ENCODE measurements at places on chromosomes 5 and 9.

- DNase-seq, result no peak
These were observed 3.0 kb upstream of the MCIDAS start for GRCh38 chr5:55230086-55230629.

- no peak for DNase-seq
These were observed 3.9 kb downstream of the ACTL7A start for GRCh38 chr9:108866001-108866420.

- peak; percentile 68 for DNase-seq
These were observed 61.8 kb downstream of the CYFIP2 start for GRCh38 chr5:157327771-157328170.

DNA sequence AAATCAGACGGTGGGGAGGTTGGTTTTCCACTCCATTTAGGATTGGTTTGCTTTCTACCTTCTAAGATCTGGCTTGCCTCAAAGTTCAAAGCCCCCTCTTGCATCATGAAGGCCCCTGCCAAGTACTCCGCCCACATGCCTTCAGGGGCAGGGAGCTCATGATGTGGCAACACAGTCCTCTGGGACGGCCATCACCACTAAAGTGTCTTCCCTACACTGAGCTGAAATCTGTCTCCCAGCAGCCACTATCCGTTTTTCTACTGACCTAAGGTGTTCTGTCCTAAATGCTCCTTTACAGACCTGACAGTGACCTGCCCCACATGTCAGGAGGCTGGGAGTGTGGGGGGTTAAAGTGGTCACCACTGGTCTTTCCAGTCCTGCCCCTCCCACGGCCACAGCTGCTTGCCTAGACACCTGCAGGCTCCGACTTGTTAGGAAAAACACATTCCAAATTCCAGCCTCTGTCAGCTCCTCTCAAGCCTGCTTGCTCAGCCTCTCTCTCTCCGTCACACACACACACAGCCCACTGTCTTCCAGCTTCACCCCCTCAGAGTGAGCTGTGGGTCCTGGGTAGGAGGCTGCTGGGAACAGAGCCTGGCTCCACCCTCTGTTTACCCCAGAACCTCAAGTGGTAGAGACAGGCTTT, 44.9 kb downstream of the SHB start:
- no peak for DNase-seq

DNA sequence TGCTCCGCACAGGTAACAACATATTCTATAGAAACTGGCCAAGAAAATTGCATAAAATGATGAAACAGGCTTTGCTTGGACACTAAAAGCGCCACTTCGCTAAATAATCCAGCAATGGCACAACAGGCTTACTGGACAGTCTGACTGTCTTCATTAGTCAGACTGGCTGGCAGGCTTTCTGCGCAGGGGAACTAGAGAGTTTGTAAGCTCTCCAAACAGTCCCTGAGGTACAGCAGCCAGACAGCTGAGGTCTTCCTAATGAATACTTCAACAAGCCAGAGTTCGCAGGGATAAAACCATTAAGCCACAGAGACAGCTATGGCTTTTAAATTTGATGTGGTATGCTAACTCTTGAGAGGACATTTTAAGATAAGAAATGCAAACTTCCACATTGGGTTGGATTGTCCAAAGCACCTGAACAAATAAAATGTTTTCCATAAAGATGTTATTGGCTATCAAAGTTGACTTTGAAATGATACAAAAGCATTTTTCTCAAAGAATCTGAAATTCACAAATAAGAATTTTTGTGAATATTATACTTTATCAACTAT, 20.7 kb downstream of the PLK2 start:
- DNase-seq, result no peak

DNA sequence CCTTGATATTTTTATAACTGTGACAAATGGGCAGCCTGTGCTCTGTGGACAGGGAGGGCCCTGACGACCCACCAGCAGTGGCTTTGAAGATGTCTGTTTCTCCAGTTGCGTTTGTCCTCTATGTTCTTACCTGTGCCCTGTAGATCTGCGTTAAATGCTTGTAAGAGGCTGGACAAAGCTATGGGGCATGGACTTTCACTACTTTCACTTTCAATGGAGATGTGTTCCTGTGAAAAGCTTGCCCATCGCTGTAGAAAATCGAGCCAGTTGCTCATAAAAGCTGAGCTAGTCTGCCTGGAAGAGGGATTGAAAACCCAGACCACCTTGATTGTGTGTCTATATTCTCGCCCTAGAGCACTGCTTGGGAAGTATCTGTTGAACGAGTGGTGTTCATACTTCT, 74.1 kb downstream of the PSAT1 start:
- DNase-seq, result no peak

DNA sequence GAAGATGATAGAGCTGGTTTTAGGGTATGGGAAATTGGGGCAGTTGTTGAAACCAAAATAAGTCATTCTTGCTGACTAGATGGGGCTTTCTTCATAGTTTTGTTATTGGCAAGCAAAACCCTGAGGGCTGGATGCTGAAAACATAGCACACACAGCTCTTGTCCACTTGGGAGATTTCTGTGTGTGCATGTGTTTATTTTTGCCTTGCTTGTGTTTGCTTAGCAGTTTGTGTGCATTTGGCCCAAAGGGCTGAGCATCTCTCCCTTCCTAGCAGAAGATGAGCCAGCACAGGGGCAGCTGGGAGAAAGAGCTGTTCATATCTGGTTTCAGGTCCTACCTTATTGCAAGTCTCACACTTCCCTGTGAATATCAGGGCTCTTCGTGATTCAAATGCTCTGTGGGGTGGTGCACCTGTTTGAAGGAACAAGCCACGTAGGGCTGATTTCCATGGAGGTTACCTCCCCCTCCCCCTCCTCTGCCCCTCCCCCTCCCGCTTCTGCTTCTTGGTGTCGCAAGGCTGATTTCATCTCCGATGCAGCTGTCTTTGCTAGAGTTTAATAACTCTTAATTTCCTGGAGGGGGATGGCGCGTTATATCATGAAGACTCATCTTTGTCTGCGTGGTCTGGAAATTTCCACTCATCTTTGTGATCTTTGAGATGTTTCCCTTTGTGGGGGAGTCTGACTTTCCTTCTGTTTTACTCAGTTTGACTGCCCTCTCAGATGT, 296.5 kb downstream of the ARHGAP26 start:
- DNase-seq, result no peak

GRCh38 chr5:178121391-178122276, 8.3 kb downstream of the N4BP3 start:
- no peak for DNase-seq

- DNase-seq, result no peak
These were observed 141.6 kb downstream of the SLC25A46 start for GRCh38 chr5:110880413-110880812.

DNA sequence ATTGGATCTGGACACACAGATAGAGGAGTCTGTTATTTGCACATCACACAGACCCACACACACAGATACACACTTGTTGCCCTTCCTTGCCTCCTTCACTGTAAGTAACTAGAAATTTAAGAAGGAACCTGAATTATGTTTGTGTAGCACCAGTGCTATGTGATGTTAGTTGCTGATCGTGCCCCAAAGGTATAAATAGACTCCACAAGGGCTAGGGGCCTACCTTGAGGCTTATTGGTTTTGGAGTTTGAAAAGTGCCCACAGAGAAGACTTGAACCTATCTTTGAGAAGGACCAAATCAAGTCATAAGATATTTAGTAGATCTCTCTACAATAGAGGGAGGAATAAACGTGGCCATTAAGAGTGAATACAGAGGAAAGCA, 8.8 kb upstream of the TGFBI start:
- DNase-seq, result no peak

DNA sequence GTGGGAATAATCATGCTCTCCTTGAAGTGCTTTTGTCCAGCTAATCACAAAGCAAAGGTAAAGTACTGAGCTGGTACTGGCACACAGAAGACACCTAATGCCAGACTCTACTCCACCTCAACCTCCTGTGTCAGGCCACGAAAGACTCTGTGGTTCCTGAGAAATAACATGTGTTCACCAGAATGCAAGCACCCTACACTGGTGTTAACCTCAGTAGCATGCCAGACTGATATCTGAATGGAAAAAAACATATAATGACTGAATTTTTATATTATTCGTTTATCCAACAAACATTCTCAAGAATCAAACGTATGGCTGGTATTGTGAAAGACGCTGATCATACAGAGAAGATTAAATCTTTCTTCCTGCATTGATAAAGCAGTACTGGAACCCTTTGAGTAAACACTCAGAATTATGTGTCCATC, 97.1 kb upstream of the IFNE start:
- peak; percentile 84 for DNase-seq

DNA sequence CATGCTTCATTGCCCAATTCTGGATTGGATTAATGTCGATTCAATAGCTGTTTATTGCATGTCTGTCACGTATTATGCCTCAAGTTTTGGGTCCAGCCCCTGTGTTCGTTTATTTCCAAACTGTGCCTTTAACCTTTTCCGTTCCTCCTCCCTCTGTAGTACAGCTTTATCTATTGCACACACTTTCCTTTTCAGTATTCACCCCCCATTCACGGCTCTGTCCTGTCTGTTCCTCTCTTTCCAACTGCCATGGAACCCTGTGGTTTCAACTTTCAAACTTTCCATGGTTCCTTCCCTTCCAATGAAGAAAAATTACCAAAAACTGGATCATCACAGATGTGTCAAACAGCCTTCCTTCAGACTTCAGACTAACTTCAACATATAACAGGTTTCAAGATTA, 17.1 kb downstream of the SMARCA2 start:
- DNase-seq, result no peak

GRCh38 chr9:13127131-13127530, 152.4 kb downstream of the MPDZ start:
- no peak for DNase-seq

GRCh38 chr9:131762356-131762932, 22.6 kb upstream of the RAPGEF1 start:
- peak; percentile 94 for DNase-seq

DNA sequence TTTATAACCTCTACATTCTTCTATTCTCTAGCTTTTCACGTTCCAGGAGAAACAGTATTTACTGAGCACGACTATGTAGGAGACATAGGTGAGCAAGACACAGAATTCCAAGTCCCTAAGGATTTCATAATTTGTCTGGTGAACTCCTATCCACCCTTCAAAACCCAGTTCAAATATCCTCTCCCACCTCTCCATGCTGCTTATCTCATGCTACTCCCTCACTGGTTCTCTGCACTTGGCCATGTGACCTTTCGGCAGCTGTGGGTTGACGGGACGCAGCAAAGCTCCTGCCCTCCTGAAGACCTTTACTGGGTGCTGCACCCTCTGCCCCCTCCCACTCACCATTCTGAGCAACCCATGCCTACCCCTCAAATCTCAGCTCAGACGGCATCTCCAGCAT, 173.2 kb downstream of the RGS3 start:
- no peak for DNase-seq

DNA sequence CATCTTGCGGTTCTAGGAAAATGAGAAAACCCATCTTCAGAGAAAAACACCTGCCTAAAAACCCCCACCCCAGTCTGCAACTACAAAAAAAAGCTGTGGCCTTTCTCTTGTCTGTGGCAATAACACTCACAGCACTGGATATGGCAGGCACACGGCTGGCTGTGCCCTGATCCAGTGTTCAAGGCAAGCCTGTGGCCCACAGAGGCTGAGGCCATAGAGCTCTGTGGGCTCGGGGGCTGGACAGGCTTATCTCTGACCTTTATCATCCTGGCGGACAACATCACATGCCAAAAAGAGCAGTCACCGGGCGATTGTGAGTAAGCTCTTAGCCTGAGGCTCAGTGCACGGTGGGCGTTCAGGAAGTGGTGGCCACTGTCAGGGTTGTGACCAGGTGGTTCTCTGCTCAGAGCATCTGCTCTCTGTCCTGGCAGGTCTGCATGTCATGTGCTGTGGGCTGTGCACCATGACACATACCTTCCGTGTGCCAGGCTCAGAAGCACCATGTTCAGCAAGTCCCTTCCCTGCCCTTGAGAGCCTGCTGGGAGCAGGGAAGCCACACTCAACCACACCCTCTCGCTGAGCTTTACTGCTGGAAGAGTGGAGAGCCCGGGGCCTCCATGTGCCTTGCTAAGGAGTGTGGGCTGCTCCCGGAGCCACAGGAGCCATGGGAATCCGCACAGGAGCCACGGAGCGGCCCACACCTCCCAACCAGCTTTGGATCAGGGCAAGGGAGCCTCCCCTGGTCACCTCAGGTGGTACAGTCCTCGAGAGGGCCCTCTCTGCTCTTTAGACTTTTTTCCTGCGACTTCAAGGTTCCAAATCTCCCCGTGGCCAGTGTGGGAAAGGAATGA, 34.6 kb upstream of the WDR38 start:
- peak; percentile 63 for DNase-seq
